ENCODE measurements at places on chromosomes 4 and X. TPM values are rescaled to one million over a fixed set of nuclear protein-coding genes. Genes with fewer than 3 reads are reported as not detected.

ARMCX1 gene
- 0.05 TPM for total RNA-seq

GRCh38 chr4:723751-724530 is 18.3 kb downstream of the PCGF3 start:
- no peak for DNase-seq

DNA sequence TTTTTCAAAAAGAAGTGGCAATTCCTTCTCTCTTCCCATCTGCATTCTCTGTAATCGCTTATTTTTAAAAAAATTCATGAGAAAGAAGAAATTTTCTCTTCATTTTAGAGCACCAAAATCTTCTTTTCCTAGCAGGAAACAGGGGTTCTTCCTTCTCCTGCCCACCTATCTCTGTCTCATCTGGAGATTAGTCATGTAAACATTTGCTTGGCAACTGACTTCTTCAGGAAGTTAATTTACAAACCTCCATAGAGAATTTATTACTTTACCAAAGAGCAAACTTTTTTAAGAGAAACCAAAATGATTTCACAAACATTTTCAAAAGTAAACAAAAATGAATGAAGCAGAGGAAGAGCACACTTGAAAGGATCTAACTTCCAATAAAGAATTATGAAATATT is 13.5 kb downstream of the TTC29 start:
- no peak for DNase-seq

GRCh38 chrX:127459790-127460189 is 592.4 kb downstream of the ACTRT1 start:
- peak; percentile 14 for DNase-seq

- DNase-seq: no peak
These were observed 168.2 kb downstream of the C4orf33 start for GRCh38 chr4:129264008-129264657.

DNA sequence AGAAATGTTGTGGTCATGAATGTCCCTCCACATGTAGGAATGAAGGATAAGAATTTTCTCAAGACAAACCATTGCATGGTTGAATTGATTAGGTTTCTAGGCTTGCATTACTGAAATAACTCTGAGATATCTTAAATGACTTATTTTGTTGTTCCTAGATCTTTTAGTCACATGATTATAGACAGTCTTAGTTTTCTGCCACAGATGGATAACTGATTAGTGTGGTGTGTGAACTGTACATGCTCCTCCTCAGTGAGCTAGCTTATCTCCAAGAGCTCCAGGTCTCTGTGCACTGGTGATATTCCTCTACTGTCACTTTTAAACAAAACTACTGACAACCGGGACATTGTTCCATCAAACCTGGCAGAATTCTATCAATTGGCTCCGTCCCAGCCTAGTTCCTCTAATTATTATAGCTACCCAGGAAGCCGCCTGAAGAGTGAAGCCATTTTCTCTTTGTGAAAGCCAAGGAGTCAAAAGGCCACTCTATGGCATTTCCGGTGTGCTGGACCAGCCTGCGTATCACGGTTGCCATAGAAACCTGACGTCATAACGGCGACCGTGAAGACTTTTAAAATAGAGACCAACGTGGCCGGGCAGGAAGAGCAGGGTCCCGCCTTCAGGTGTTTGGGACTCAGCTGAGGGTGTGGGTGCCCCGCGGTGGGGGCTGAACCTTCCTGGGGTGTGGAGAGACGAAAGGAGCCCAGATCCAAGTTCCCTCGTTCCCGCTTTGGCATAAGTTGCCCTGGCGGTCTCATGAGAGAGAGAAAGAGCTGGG is 28.1 kb downstream of the BEX3 start:
- DNase-seq: peak; percentile 80
